ENCODE measurements at places on chromosomes 6 and 20.

DNA sequence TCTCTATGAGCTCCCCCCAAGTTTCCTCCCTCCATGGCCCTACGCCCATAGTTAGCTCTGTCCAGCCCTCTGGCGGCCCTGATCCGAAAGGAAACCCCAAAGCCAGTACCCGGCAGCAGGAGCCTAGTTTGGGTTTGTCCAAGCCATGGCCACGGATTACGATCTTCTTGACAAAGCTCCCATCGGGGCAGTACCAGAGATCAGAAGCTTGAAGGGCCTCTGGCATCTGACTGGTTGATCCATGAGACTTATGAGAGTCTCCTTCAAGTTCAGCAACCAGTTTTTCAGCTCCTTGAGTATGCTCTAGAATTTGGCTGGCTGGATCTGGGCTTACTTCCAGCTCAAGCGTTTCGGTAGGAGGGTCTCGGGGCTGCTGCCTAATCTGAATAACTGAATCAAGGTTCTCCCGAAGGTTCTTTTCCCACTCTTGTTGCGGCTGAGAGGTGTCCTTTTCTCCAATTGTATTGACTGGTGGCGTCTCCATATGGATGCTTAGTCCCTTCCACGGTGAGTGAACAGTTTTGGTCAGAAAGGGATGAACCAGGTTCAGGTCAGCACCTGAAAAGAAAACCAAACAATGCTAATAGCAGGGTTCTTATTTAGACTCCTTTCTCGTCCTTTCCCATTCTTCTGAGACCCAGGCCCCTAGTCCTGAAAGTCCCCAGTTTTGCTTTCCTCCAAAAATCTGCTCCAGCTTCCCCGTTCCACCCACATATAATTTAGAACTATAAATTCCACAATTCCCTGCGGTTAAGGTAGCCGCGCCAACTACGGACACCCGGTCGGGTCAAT lies 595 bp downstream of the FKBPL start:
- no peak for DNase-seq

DNA sequence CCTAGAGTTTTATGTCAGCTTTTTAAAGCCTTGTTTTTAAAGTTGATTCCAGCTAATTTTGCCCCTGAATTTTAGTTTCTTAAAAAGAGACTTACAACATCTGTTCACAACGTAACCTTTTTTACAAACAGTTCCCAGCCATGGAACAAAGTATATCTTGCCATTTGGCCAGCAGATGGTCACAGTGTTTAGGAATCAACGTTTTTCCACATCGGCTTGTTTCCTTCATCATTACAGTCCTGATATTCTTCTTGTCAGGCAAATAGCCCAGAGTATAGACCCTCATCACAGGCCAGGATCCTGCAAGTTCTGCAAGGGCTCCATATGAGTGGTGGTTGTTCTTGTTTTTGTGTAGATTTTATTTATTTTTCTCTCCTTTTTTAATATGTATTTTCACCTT lies 341.7 kb upstream of the HTR1E start:
- no peak for DNase-seq

- DNase-seq, result no peak
These were observed 42.4 kb downstream of the SNX14 start for GRCh38 chr6:85551264-85551663.

DNA sequence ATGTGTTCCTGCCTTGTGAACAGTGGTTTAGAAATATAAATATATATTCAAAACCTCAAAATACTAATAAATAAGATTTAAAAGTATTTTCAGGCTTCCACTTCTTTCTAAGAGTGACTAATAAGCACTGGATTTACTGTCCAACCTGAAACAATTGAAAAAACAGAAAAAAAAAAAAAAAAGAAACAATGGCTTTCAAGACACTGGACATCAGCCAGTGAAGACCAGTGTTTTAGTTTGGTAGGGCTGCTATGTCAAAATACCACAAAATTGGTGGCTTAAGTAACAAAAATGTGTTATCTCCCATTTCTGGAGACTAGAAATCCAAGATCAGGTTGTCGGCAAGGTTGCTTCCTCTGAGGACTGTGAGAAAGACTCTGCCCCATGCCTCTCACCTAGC lies 101.4 kb upstream of the PDE7B start:
- no peak for DNase-seq

DNA sequence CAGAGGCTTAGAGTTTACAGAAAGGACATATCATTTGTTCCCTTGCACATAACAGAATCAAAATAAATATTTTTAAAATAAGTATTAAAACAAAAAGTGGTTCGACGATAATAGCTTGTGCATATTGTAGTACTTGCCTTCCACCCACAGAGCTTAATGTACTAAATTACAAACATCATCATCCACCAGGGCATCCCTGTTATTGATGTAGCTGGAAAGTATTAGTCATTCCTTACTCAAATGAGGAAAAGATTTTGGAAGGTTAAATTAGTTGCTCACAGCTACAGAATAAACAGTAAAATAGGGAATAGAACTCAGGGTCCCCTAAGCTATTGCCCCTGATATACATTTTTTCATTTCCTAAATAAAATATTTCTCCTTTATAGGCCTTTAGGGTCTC lies 150.3 kb downstream of the PTPRK start:
- DNase-seq, result no peak

DNA sequence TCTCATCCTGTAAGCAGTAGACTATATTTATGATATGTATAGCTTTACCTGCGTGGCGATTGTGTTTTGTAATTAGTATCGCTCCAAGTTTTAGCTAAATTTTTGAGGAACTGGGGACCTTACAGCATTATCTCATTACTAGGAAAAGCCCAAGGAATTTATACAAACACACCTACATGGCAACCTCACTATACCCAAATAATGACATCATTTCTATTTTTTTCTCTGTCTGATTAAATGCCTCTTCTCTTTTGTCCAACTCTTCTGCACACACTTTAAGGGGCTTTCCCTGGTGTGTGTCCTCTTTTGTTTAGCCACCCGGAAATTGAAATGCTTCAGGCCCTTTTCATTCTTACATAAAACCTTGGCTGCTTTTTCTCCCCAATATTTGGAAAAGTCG lies 82.9 kb upstream of the EXOC2 start:
- no peak for DNase-seq

DNA sequence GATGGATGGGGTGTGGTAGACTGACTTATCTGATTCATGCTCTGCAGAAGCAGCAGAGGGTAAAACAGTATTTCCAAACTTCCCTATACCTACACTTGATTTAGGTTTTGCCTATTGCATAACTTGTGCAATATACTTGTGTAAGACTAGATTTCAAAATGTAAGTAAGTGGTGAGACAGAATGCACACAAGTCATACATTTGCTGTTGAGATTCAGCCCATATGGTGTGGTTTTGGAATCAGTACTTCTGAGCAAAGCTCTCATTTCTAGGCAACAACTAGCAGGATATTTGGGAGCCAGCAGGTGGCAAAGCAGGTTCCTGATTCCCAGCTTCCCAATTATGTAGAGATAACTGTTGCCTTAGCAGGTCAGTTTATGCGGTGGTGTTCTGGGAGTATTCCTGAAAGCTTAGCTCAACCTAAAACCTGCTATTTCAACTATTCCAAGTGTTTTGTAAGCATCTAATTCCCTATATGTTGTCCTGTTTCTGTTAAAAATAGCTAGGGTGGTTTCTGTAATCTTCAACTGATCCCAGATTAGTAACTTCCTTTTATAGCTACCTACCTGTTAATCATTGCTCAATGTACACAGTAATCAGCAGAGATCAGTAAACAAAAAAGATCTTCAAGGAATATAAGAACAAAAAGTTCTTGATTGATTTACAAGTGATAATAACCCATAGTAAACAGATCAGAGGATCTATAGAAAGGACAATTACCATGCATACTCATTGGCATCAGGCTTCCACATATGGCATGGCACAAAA lies 8.5 kb upstream of the FABP7 start:
- no peak for DNase-seq

- no peak for DNase-seq
These were observed 650.8 kb downstream of the PRKN start for GRCh38 chr6:162076816-162077215.

DNA sequence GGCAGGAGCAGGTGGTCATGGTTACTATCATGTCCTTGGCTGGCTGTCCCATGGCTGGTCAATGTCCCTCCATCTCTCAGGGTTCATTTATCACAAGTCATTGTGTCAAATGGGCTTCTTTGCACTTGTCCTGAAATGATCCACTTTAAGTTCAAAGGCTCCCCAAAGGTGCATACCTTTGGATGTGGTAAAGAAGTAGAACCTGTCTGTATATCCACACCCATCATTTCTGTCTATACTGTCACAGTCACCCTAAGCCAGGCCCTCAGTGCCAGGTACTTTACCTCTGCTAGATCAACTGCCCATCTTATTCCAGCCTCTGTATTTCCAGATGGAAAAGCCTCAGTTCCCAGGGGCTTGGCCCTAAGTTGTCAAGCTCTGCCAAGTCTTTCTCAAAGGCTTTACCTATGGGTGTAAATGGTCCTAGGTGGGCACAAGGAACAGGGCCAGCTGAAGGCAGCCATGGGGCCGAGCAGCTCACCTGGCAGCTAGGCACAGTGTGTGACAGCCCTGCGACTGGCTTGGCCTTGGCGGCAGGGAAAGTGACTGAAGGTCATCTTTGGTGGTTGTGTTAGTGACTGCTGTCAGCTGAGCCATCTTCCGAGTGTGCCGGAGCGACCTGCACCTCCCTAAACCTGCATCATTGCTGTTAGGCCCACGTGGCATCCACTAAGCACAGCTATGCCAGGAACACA lies 198.4 kb downstream of the SYNDIG1 start:
- DNase-seq, result no peak

GRCh38 chr6:37889486-37889885 lies 70.0 kb downstream of the ZFAND3 start:
- no peak for DNase-seq

DNA sequence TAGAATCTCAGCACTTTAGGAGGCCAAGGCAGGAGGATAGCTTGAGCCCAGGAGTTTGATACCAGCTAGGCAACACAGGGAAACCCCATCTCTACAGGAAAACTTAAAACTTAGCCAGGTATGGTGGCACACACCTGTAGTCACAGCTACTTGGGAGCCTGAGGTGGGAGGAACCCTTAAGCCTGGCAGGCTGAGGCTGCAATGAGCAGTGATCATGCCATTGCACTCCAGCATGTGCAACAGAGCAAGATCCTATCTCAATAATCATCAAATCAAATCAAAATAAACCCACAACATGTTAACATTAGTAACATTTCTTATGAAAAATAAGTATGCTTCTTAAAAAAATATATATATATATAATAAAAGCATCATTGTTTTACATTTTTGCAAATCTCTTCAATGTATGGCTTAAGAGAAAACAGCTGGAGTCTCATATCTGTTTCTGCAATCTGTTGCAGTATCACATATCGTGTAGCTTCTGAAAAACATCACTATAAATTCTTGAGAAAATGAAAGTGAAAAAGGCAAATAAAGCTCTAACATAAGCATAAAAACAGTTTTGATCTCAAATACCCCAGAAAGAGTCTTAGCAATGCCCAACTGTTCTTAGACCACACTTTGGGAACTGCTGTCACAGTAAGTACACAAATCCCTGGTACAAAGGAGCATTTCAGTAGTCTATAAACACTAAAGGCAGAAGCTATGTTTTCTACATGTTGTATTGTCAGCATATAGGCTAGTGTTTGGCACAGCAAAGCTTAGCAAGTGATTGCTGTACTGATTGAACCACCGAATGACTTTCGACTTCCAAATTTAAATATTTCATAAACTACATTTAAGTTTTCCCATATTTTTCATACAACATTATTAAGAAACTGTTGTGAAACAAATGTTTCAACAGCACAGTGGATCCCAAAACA lies 8.0 kb downstream of the MMUT start:
- no peak for DNase-seq

GRCh38 chr20:846894-847278 lies 13.4 kb downstream of the FAM110A start:
- no peak for DNase-seq

GRCh38 chr6:37792457-37793033 lies 27.0 kb upstream of the ZFAND3 start:
- no peak for DNase-seq

- no peak for DNase-seq
These were observed 444.6 kb upstream of the DEFB115 start for GRCh38 chr20:30812739-30813411.

DNA sequence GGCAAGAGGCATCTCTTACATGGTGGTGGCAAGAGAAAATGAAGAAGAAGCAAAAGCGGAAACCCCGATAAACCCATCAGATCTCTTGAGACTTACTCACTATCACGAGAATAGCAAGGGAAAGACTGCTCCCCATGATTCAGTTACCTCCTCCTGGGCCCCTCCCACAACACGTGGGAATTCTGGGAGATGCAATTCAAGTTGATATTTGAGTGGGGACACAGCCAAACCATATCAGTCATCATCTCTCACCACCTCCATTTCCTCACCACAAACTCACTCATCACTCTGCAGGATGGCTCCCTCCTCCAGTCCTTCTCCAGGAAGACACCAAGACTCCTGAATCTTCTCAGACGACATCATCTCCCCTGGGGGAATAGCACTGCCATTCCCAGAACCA lies 25.8 kb upstream of the SLC16A10 start:
- DNase-seq, result no peak

- no peak for DNase-seq
These were observed 38.4 kb downstream of the WDR27 start for GRCh38 chr6:169663468-169663867.

DNA sequence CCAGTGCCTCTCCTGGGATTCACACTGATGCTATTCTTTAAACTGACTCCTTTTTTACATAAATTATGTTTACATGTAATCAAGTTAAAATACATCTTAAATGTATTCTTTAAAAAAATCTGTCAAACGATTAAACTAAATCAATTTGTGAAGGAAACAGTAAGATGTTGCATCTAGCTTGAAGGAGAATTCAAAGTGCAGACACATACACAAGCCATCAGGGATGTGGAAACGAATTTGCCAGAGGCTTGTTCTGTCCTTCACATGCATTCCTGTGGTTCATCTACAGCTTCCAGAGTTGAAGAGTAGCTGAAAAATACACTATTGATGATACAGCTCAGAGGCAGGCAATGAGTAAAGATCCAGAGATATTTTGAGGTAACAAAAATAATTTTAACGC lies 7.3 kb upstream of the BPIFB3 start:
- DNase-seq, result no peak

DNA sequence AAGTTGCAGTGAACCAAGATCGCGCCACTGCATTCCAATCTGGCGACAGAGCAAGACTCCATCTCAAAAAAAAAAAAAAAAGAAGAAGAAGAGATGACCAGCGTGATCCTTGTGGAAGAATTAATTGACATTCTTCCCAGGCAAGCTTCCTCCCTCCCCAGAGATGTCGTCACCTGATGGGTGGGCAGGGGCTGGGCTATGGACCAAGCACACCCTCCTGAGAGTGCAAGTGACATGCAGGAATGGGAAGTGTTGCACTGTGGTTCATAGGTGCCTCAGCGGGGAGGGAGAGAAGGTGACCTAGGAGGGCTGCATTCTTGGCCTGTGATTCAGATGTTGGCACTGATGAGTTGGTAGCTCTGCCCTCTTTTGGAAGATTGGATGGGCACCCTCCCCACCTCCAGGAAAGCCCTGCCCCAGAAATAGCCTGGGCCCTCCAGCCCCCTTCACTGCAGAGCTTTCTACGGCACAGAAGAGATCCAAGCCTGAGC lies 37.8 kb downstream of the TAF8 start:
- no peak for DNase-seq

- DNase-seq, result no peak
These were observed 538.1 kb upstream of the MAN1A1 start for GRCh38 chr6:119887666-119888065.

- DNase-seq, result no peak
These were observed 243.8 kb downstream of the CDH26 start for GRCh38 chr20:60202046-60202445.
